ENCODE measurements at places on chromosomes 12 and 14.

DNA sequence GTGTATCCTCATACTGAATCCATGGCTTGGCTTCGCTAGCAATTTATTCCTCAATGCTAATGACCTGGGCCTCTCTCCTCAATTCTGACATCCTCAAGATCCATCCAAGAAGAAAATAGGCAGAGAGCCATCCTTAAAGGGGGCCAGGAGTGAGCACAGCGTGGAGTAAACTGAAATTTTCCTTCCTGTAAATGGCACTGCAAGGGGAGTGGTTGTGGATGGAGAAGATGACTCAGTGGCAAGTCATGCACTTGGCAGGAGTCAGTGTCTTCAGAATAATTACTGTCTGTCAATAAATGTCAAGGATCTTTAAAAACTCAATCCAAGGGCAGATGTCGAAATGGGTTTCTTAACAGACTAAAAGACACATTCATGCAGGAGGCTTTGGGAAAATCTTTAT lies 88.0 kb upstream of the TMEM132C start:
- no peak for DNase-seq

- DNase-seq = peak; percentile 13
These were observed 24.4 kb downstream of the TUNAR start for GRCh38 chr14:95901054-95901453.

- no peak for DNase-seq
These were observed 238.1 kb downstream of the FBXL14 start for GRCh38 chr12:1356285-1356684.

- DNase-seq = no peak
These were observed 127.4 kb upstream of the ARHGAP5 start for GRCh38 chr14:31949709-31950108.

DNA sequence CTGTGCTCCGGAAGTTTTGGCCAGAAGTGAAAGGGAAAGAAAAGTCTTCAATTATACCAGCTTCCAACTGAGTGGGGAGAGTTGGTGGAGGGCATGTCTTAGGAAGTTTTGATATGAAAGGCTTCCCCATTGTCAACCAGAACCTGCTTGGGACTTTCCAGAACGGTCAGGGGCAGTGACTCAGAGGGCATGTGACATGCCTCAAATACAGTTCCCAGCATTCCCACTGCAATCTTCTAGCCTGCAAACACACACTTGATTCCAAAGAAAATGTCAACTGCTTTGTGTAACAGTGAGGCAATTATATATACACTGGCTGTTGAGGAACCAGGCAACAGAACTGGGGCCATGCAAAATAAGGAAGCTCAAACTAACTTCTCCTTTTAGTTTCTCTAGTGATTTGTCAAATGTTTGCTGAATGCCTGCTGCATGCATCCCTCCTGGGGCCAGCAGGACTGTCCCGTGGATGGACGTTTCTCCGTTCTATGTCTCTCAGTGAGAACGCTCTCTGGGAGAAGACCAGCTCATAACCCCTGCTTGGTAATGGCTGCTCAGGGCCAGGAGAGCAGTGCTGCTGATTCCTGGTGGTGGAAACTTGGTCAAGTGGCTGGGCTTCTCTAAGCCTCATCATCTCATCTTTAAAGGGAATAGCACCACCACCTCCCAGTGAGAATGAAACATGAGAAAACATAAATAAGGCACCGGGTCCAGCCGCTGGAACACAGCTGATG lies 18.3 kb downstream of the SLC25A47 start:
- no peak for DNase-seq

GRCh38 chr12:109693653-109694600 lies 19.7 kb upstream of the FAM222A start:
- peak; percentile 10 for DNase-seq

DNA sequence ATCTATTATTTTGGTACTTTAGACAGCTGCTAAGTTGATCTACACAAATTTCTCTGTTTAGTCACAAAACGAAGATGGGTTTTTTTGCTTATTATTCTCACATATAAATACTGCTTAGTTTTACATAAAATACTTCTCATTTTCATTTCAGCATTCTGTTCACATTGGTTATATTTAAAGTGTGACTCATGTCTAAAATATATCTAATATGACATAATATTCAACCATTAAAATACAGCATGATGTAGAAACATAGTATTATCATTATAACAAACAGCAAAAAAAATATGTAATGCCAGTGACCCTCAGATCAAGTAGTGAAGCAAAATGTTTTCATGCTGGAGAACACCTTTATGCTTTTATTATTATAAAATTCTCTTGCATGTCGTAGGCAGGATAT lies 63.7 kb downstream of the SH2B3 start:
- DNase-seq = no peak

DNA sequence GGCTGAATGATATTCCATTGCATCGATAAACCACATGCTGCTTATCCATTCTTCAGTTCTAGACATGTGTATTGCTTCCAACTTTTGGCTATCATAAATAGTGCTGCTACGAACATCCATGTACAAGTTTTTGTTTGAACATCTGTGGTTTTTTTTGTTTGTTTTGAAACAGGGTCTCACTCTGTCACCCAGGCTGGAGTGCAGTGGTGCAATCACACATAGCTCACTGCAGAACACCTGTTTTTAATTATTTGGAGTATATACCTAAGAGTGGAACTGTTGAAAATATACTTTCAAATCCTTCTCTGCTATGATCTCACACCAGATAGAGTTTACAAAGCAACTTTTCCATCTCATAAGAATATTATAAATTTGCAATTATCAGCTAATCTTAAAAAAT lies 124.2 kb downstream of the TTC7B start:
- no peak for DNase-seq

DNA sequence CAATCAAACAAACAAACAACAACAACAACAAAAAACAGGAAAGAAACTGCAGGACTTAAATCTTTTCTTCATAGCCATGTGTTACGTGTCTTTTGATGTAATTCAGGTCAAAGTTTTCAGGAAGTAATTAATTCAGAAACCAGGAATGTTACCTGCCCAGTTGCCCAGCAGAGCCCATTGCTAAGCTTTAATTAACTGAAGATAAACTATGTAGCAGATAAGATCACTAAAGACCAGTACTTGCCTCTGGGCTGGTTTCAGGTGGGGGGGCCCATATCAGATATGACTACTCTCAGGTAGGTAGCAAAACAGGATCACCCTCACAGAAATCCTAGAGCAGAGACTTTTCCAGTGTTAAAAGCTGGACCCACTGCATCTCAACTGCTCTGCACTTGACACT lies 69.2 kb downstream of the LIN7A start:
- DNase-seq = no peak

DNA sequence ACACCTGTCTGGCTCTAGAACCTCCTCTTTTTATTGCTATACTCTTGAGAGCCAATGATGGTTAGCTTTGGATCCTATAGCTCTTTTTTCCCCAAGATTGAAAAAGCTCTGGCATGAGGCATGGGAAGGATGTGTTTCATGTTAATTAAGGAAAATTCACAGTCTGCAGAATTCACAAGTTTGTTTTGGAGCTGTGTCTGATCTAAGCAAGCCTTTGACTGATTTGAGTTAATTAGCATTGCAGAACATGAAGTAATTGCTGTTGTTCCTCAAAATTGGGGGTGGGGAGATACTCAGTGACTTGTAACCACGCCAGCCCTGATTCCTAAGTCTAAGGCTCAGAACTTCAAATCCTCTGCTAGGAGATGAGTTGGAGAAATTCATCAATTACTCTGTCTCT lies 205.0 kb downstream of the SUDS3 start:
- no peak for DNase-seq

- no peak for DNase-seq
These were observed 1110.6 kb downstream of the BCL11B start for GRCh38 chr14:98161356-98161755.

GRCh38 chr14:22737052-22737451 lies 29.4 kb upstream of the OXA1L start:
- no peak for DNase-seq

DNA sequence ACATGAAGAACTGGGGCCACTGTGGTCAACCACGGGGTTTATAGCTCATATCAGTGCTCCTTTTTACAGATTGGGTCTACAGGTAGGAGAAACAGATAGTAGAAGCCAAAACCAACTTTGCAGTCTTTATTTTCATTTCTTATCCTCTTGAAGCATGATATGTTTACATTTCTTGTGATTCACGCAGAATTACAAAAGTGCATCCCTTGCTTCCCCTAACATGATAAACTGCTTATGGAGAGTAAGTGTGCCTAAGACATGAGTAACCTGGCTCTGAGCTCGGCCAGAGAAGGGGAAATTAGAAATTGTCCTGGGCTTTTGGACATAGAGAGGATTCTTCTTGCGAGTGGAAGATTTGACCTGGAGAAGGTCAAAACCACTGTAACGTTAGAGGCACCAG lies 18.4 kb downstream of the PWP1 start:
- no peak for DNase-seq

Data from NCI-H524 (cell line).